ENCODE measurements at places on chromosomes 7 and 10. TPM values are rescaled to one million over a fixed set of nuclear protein-coding genes. Genes with fewer than 3 reads are reported as not detected.

DNA sequence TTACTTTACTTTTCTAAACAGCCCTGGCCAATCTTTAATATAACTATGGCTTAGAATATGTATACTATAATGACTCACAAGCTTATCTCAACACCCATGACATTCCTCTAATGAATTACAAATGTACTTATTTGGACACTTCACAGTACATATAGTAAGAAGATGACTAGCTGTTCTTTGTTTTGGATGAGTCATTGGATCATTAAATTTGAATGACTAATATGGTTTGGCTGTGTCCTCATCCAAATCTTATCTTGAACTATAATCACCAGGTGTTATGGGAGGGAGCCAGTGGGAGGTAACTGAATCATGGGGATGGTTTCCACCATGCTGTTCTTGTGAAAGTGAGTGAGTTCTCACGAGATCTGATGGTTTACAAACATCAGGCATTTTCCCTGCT is 807.5 kb upstream of the SORCS1 start:
- no peak for DNase-seq

DNA sequence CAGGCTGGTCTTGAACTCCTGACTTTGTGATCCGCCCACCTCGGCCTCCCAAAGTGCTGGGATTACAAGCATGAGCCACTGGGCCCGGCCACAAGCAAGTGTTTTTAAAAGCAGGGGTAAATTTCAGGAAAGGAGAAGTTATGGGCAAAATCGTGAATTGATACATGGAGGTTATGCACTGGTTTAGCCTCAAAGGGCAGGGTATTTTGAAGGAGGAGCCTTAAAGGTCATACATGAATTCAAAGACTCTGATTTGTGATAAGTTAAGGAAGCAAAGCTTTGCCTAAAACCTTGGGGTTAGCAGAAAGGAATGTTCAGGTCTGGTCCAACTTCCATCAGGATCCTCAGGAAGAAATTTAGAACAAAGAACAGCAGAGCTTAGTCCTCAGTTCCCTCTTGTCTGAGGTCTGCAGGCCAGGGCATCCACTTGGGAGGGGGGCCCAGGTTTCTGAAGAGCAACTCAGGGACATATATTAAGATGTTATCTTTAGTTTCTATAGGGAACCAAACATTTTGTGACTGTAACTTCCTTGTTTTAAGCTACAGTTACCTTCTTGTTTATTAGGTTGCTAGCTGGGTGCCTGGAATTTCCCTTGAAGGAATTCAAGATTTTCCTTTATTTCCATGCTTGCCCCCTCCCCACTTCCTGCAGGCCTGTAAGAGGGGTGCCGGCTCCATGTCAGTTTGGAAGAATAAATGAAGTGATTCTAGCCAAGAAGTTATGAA is 2.8 kb upstream of the REPIN1 start:
- no peak for DNase-seq

DNA sequence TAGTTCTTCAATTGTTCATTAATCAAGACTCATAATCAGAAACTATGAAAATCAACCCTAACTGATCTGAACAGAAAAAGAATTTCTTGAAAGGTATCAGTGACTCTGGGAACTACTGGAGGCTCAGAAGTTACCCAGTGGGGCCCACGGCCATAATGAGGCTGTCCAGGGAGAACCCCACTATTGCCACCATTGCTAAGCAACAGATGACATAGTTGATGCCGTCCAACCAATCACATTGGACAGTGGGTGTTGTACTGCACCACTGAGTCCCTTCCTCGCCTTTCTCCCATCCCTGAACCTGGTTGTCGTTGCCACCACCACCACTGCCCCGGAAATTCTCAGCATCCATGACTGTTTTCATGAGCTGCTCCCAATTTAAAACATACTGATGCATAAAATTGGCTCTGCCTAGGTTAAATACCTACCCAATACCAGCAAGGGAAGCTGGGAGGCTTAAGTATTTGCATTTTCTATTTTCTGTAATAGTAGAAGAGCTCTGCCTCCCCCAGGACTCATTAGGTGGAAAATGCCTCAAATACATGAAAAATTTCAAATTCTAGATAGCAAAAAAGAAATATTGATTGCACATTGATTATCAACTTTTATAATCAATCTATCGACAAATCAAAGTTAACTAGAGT is 26.7 kb upstream of the USP6NL start:
- DNase-seq: no peak

DNA sequence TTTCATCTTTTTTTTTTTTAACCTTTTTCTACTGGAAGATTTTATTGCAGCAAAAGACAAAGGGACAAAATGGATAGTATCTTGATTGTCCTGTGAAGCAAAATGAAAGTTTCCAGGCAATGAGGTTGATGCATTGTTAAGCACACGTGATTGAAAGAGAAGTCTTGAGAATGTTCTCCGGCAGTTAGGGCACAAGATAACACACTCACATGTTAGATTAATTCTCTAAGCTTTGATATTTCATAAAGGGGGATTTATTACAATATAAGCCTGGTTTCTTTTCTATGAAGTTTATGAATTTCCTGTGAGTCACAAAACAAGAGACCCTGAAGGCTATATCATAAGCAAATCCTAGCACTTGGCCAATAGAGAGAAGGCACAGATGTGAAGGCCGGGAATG is 93.4 kb upstream of the ARMC3 start:
- no peak for DNase-seq

DNA sequence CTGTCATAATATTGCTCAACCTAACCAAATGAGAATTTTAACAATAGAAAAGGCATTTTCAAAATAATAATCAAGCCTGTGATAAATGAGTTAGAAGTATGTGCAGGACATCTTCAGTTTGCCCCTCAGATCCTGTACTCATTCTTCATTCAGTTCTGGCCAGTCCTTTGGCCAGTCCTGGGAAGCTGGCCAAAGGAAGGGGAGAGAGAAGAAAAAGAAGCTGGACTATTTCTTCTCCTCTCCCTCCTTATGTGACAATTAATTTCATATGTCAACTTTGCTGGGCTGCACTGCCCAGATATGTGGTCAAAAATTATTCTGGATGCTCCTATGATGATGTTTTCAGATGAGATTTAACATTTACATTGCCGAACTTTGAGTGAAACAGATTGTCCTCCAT is 31.6 kb upstream of the ITGB8 start:
- no peak for DNase-seq

PARG gene
- 20.9 TPM for polyA plus RNA-seq

DNA sequence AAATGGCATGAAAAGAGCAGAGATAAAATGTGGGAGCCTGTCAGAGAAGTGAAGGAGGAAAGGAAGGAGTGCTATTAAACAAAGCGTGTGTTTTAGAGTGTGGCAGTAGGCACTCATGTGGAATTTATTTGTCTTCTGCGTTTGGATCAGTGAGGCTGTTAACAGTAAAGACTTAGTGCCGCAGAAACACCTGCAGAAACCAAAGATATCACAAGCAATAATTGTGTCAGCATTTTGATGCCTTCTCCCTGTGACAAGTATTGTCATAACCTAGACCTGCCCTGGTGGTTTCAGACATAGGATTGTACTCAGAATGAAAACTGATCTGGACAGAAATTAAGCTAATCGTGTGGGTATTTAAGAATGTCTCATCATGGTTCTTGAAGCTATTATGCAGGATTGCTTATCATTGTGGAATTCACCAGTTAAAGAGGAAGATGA is 191.0 kb downstream of the CAMK1D start:
- DNase-seq: no peak

FFAR4 gene
- polyA plus RNA-seq: not detected

- no peak for DNase-seq
These were observed 98.6 kb downstream of the ELMO1 start for GRCh38 chr7:37349979-37350590.

DNA sequence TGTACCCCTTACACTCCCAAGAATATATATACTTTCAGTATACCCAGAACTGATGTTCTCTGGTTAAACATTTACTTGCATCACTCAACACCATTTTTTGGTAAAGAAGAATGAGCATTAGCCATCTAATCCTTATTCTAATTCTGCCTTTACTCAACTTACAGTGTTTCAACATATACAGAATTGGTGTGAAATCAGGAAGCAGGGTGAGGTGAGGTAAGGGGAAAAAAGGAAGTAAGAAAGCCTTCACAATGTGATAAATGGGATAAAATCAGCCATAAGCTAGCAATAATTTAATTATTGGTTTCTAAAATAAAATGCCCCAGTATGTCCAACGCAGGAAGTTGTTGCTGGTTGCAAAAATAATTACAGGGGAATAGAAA is 605.4 kb downstream of the KCNMA1 start:
- no peak for DNase-seq

GRCh38 chr10:35908451-35908850 is 266.4 kb upstream of the FZD8 start:
- DNase-seq: no peak

GRCh38 chr10:132450466-132450824 is 53.4 kb downstream of the PWWP2B start:
- no peak for DNase-seq

GRCh38 chr10:14779001-14779651 is 4.4 kb upstream of the FAM107B start:
- DNase-seq: peak; percentile 67

EZH2 gene
- 21.3 TPM for polyA plus RNA-seq

DNA sequence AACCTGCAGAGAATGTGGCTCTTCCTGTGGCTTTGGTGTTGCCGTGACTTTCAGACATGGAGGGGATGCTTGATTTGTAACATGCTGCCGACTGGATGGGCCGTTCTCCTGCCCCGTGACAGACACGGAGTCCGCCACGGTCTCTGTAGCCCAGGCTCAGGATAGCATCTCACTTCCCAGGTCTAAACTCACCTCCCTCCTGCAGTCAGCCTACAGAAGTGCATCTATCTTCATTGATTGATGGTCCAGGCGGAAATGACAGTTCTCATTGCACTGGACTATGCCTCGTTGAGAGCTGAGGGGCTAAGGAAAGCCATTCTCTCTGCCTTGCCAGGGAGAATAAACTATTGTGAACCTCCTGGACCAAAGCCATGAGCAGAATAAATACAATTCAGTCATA is 77.5 kb downstream of the CHN2 start:
- no peak for DNase-seq

CPXM2 gene
- polyA plus RNA-seq: 0.36 TPM

DNA sequence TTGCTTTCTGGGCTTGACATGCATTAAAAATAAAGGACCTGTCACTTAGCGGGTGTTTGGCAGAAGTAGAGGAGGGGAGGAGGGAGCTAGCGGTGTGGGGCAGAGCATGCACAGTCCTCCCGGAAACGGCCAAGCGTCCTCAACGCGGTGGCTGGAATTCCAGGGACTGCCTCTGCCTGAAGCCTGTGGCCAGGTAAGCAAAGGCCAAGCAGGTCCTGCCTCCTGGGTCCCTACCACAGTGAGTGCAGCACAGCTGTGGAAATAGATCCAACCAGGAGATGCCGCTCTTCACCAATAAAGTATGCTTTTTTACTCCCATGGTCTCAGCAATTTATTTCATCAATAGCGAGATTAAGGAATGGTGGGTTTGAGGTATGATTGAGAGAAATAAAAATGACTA is 323.4 kb downstream of the WDR37 start:
- no peak for DNase-seq

ASB4 gene
- polyA plus RNA-seq: 29.7 TPM

TRRAP gene
- 21.3 TPM for polyA plus RNA-seq

OR6B1 gene
- polyA plus RNA-seq: not detected

All from muscle of arm (tissue), 14 donors.